Muscle of arm (tissue), 14 donors: ENCODE measurements at places on chromosomes 2 and 18.
A peak's percentile ranks its signal among the peaks of the same experiment; 100 is the strongest.

DNA sequence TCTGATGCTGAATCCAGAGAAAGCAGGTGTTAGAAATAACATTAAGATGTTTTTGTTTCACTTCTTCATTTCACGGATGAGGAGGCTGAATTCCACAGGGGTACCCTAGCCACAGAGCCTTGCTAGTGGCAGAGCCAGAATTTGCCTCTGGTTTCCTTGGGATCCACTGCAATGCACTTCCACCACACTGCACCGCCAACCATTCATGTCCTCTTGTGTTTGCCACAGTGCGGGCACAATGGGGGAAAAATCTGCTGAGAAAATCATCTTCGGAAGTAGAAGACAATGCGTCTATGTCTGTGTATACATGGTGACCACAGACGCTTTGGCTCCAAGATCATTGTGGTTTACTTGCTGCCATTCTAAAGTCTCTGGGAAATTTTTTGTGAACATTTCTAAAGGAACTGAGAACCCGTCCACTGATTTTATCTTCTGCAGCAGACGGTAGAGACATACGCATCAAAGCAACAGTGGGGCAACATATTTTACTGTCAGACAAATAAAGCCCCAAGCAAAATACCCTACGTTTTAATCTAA lies 14.9 kb downstream of the ICOS start:
- DNase-seq: no peak

DNA sequence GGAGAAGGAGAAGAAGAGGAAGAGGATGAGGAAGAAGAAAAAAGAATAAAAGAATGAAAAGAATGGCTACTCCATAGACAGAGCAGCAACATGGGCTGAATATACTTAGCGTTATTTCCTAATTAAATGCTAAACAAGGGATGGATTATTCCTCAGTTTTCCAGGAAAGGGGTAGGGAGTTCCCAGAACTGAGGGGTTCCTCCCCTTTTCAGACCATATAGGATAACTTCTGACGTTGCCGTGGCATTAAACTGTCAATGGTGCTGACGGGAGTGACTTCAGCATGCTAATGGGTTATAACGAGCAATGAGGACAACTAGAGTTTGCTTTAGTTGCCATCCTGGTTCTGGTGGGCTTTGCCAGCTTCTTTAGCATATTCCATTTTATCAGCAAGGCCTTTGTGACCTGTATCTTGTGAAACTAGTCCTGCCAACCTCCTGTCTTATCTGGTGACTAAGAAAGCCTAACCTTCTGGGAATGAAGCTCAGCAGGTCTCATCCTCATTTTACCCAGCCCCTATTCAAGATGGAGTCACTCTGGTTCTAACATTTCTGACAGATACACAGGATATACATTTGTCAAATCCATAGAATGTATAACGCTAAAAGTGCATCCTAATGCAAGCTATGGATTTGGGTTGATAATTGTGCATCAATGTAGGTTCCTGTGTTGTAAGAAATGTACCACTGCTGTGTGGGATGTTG lies 152.3 kb downstream of the MAIP1 start:
- no peak for DNase-seq

GRCh38 chr2:46262248-46262938 lies 34.8 kb upstream of the EPAS1 start:
- no peak for DNase-seq

DNA sequence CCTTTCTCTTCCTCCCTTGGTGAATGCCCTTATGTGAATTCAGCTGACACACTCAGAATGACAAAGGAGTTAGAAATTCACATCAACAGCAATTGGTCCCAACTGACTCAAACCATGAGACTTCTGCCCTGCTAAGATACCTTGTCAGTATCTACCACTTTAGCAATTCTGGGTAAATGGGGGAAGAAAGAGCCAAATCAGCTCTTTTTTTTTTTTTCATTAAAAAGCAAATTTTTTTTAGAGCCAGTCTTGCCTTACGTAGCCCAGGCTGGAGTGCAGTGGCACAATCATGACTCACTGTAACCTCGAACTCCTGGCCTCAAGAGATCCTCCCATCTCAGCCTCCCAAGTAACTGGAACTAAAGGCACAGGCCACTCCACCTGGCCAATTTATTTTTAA lies 1.7 kb upstream of the PPP4R1 start:
- DNase-seq: no peak

GRCh38 chr2:72681016-72681995 lies 144.5 kb downstream of the EXOC6B start:
- no peak for DNase-seq

GRCh38 chr2:216689397-216689796 lies 6.0 kb downstream of the IGFBP5 start:
- no peak for DNase-seq

- peak; percentile 59 for DNase-seq
Observed at GRCh38 chr18:3596637-3597384, 146.8 kb downstream of the TGIF1 start.

DNA sequence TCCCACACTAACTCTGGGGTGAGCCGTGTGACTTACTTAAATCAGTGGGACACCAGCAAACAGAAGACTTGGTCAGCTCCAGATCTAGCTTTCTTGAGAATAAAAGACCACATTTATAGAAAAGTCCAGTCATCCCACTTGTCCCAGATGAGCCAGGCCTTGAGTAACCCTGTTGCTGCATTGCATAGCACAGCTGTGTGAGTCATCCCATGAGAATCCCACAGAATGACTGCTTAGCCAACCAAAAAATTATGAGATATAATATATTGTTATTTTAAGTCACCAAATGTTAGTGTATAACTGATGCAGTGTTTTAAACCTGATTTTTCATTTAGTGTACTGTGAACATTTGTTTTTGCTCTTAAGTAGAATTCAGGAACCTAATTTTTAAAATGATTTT lies 94.2 kb upstream of the FSHR start:
- peak; percentile 26 for DNase-seq

- no peak for DNase-seq
Observed at GRCh38 chr2:186572705-186573104, 17.2 kb upstream of the ITGAV start.

GRCh38 chr2:203708846-203709396 lies 2.5 kb downstream of the CD28 start:
- DNase-seq: no peak

GRCh38 chr2:29755829-29756228 lies 165.6 kb downstream of the ALK start:
- no peak for DNase-seq

- no peak for DNase-seq
Observed at GRCh38 chr2:204060841-204061240, 124.3 kb downstream of the ICOS start.

GRCh38 chr2:21396252-21396651 lies 272.5 kb downstream of the TDRD15 start:
- DNase-seq: no peak

- no peak for DNase-seq
Observed at GRCh38 chr18:5524660-5525059, 19.1 kb downstream of the EPB41L3 start.

DNA sequence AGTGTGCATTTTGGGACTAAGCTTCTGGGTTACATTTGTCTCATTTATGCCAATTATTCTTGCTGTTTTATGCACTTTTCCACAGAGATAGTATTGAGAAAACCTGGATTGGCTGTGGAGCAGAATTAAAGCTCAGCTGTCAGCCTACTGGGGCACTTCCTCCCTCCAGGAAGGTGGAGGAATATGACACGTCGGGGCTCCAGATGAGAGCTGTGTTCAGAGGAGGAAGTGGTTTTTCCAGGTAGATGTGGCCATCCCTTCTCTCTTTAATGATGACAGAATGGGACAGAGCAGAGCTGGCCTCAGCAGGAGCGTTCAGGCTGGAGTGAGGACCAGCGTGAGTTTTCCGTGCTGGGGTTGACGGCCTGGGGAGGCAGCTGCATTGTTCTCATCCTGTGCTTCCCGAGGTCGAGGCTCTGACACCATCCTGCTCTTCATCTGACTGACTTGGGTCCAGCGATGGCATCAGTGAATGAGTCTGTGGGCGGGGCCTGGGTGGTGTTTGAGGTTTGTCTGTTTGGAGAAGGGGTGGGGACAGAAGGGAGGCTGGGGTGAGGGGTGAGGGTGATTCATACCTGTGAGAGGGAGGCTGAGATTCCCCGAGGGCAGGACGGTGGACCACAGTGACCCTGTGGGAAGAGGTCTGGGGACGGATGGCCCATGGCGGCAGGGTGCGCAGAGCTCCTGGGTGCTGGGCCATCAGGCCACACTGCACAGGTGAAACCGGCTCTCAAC lies 207.0 kb downstream of the LDLRAD4 start:
- no peak for DNase-seq

- no peak for DNase-seq
Observed at GRCh38 chr2:29066997-29067605, 7.2 kb downstream of the PCARE start.

- no peak for DNase-seq
Observed at GRCh38 chr2:39642051-39642718, 23.5 kb upstream of the TMEM178A start.

GRCh38 chr2:64985447-64985846 lies 3.8 kb upstream of the SLC1A4 start:
- no peak for DNase-seq

GRCh38 chr18:25595274-25596060 lies 243.5 kb upstream of the ZNF521 start:
- no peak for DNase-seq

DNA sequence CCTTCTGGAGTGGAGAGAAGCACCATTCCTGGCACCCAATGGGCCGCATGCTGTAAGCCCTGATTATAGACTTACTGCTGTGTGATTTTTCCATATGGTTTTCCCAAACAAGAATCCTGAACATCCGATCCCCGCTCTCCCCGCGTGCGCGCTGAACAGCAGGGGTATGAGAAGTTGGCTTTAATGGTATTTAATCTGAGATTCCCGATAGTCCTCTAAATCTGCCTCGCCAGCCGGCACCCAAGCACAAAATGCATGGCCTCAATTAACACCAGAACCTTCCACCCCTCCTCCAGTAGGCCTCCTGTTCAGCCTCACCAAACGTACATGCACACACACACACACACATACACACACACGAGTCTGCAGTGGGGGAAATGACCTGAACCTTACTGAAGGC lies 480.3 kb downstream of the BCL11A start:
- no peak for DNase-seq

GRCh38 chr18:46109386-46109785 lies 5.2 kb downstream of the HAUS1 start:
- DNase-seq: no peak

GRCh38 chr2:152046940-152047339 lies 51.9 kb downstream of the CACNB4 start:
- DNase-seq: no peak

GRCh38 chr2:128640166-128640844 lies 321.6 kb upstream of the HS6ST1 start:
- DNase-seq: no peak

DNA sequence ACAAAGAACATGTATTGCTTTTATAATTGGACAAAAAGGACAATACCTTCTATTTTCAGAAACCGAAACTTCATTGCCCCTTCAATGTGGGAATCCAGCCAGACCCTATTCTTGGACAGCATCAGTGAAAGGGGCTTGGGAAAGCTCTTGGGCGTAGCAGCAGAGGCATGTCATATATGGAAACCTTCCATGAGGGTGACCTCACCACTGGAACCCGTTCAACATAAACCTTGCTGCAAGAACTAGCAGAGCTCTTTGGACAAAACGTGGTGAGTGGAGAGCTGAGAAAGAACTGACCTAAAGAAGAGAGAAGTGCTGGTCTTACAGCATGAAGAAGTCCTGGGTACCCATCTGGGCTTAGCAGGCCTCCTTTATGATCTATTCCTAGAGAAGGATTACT lies 22.7 kb upstream of the ACTG2 start:
- peak; percentile 92 for DNase-seq
